ENCODE measurements at places on chromosomes 1 and 21.
A peak's percentile ranks its signal among the peaks of the same experiment; 100 is the strongest.

DNA sequence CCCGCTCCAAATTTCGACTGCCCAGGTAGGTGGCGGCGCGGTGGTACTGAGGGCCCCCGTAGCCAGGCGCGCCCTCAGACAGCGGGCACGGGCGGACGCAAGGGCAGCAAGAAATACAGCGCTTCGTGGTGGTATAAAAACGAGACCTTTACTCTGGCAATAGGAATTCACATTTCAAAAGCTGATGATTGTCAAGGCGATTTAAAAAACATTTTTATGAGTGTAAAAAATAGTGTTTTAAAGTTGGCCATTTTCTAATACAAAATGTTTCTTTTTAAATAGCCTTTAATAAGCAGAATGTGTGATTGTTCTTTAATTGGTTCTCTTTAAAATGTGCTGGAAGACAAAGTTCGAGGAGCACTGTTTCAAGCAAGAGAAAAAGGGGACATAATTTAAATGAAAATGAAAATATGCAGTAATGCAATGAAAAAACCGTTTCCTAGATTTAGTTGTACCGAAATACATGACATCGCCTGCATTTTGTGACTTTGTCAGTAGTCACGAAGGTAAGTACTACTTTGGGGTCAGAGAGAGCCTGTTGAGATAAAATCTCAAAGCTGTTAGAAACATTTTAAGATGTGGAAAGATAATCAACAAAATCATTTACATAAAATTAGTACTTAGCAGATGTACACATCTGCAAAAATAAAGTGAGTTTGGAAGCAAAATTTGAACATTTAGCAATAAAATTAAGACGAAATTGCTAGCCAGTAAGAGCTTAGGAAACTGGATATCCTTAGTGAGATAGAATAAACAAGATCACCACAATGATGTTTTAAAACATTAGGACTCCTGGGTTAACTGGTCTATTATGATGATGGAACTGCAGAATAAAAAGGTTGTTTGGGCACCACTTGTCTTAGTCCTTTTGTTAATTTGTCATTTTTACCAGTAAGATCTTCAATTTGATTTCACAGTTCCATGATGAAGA, 1.1 kb upstream of the PSMG1 start:
- DNase-seq: no peak

GRCh38 chr1:174569240-174569639, 121.5 kb downstream of the GPR52 start:
- no peak for DNase-seq

GRCh38 chr1:61740751-61741700, 1.3 kb upstream of the PATJ start:
- no peak for DNase-seq

GRCh38 chr1:18266391-18266790, 158.8 kb downstream of the IGSF21 start:
- DNase-seq: no peak

DNA sequence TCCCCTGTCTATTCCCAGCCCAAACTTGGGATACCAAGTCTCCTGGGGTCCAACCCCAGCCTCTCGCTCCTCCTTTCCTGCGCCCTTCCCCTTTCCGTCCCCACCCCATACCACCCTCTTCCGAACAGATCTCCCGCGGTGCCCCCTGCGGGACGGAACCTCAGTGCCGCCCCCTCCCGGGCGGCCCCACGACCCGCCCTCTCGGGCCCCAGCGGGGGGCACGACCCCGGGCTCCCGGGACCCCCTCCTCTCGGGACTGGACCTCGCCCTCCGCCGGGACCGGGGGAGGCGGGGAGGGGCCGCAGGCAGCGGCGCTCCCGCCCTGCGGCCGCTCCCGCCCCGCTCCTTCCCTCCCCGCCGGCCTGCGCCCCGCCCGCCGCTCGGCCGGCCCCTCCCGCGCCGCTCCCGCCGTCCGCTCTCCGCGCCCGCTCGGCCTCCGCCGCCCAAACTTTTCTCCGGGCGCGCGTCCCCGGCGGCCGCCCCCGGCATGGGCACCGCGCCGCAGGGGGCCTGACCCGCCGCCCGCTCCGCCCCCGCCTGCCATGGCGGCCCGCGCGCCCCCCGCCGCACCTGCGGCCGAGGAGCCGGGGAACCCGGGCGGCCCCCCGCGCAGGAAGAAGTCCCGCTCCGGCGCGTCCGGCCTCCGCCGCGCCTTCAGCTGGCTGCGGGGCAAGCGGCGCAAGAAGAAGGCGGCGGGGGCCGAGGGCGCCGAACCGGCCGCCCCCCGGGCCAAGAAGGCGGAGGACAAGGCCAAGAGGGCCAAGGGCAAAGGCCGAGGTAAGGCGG, 39.0 kb upstream of the SYNC start:
- no peak for DNase-seq

- DNase-seq: no peak
Measured at GRCh38 chr1:225754940-225755641, 22.5 kb upstream of the SRP9 start.

- DNase-seq: no peak
Measured at GRCh38 chr1:65146908-65147423, 1.0 kb upstream of the AK4 start.

DNA sequence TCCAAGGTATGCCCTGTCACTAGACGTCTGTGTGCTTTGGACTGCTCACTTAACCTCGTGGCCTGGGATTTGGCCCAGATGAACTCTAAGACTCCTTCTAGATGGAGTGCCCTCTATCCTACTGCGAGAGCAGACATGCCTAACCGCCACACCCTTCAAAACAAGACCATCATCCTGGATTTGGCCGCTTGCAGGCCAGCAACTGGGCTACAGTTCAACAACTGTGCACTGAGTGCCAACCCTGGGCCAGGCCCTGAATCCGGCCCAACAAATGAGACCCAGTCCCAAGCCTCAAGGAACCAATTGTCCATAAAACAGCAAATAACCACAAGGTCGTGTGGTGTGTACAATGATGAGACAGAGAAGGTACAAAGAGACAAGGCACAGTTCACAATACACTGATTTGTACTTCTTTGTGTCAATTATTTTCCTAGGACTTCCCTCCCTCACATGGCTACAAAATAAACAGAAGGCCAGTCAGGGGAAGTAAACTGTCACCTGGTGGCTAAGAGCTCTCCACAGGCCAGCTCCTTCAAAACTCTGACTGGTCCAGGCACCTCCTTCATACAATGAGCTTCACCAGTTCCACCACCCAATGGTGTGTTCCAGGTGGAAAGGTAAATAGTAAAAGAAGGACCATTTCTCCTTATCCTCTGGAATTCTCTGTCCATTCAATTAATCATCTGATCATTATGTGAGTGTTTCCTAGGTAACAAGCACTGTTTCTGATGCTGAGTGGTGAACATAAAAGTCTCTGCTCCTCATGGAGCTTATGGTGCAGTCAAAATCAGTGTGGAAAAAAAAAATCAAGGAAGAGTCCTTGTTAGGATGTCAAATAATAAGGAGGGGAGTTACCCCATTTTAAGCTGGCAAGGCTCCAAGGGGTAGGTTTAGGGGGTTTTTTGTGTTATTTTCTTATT, 60.4 kb downstream of the CAPZB start:
- DNase-seq: no peak

GRCh38 chr1:201088395-201088794, 23.8 kb downstream of the CACNA1S start:
- no peak for DNase-seq

DNA sequence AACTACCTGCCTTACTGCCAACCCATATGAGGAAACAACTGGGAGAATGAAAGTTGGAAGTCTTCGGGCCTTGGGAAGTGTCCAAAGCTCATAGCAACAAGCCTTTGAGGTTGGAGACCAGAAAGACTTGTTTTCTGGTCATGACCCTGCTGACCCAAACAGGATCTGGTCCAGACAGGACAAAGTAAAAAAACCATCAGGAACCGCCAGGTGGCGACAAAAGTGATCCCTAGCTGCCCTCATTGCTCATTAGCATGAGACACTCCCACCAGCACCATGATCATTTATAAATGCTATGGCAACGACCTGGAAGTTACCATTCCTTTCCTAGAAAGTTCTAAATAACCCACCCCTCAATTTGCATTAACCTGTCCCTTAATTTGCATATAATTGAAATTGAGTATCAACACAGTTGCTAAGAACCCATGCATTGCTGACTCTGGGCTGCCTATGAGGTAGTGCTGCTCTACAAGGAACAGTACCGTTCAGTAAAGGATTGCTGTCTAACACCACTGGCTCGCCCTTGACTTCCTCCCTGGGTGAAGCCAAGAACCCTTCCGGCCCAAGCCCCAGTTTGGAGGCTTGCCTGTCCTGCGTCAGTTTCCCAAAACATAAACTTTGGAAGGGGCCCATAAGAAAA, 89.0 kb downstream of the URB2 start:
- peak; percentile 3 for DNase-seq

DNA sequence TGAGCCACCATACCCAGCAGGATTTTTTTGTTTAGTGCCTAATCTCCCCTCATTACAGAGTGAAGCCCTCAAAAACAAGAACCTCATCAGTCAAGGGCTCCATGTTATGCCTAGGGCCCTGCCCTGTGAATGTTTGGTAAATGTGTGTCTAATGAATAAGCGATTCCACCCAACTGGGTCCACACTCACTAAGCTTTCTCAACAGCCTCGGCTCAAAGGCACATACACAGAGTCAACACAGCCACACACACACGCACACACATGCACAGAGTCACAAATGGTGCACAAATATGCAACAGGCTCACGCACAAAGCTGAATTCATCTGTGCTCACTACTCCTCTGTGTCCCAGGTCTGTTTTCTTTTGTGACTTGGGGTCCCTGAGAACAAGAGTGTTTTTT, 11.7 kb upstream of the SYNC start:
- no peak for DNase-seq

GRCh38 chr1:107727866-107728265, 237.1 kb downstream of the VAV3 start:
- no peak for DNase-seq

GRCh38 chr1:91622616-91623015, 122.0 kb downstream of the CDC7 start:
- no peak for DNase-seq

DNA sequence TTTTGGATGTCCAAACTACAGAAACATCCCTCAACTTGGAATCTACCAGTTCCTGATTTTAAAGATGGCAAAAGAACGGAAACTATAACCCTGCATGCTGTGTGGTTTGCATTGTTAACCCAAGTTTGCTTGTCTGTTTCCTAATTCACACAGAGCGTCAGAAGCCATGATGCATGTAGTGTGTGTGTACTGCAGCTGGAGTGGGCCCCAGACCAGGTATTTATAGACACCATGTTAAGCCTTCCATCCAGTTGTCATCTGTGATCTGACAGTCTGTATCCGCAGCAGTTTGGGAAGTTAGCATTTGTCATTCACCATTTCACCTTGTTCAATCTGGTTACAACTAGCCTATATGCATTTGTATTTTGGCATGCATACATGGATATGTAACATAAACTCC, 27.7 kb upstream of the PLEKHM2 start:
- DNase-seq: no peak

GRCh38 chr21:42621166-42621818, 32.1 kb upstream of the PDE9A start:
- no peak for DNase-seq

GRCh38 chr1:192969091-192969490, 90.1 kb downstream of the UCHL5 start:
- DNase-seq: no peak

DNA sequence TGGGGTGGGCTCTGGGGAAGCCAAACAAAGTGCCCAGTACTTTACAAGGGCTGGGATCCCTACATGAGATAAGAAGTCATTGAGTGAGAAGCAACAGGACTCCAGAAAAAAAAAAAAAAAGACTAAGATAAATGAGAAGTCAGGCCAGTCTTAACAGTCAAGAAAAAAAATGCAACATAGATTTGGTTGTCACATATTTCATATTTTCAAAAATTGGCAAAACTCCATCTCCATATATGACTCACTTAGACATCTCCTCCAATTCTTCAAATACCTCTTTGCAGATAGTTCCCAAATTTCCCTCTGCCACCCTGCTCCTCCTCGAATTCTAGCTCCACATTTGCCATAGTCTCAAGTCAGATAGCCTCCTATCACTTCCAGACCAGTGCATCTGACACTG, 20.9 kb upstream of the SIPA1L2 start:
- no peak for DNase-seq

DNA sequence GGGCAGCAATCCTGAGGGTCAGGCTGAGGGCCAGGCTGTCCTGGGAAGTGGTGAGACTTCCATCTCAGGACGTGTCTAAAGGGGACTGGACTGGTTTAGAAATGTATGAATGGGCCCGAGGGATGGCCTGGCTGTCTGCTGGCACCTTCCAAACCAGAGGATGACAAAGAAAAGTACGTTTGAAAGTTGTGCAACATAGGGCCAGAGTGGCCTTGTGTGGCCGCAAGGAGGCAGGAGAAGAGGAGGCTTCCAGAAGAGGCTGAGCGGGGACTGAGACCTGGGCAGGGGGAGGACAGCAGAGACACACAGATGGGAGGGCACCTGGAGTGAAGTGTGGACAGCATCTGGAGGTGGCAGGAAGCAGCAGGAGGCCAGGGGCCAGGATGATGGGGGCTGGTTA, 2.6 kb upstream of the SYTL1 start:
- DNase-seq: no peak

DNA sequence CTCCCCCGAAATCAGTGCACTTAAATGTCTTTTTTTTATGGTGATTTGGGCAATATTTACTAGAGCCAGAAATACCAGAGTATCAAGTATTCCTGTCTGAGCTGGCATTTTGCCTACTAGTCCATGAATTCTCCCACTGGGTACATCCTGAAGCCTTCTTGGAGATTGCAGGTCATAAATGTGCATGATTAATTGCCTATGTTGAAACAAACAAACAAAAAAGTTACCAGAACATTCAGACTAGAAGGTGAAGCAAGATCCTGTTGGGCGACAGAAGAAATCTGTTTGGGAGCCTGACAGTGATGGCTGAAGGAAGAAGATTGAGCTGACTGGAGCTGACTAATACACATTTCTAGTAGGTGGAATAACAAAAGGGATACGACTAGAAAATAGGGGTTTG, 127.4 kb upstream of the NRIP1 start:
- DNase-seq: no peak

GRCh38 chr21:39197448-39198233, 14.4 kb upstream of the PSMG1 start:
- no peak for DNase-seq

All from glomerular endothelial cell (primary cell).